Stimulated activated CD4-positive, alpha-beta T cell treated with anti-CD3 and anti-CD28 coated beads, Interleukin-2, amount 100 ng/mL, for 4 hours (primary cell): ENCODE measurements at places on chromosomes 3 and 15.

DNA sequence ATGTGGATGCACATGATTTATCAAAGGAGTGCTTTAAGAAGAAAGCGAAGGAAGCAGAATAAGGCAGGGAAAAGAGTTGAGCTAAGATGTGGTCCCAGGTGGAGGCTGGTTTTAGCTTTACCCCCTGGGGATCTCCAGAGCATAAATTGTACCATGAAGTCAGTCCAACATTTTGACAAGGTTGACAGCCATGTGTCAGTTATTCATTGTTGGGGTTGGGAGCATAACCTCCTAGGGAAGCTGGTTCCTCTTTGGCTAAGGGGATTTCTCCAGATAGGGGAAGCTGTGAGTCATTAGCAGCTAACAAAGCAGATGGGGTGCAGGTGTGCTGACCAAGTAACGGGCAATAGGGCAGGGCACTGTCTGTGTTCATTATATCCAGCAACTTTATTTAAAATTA is 123.7 kb upstream of the IGSF10 start:
- DNase-seq = no peak

DNA sequence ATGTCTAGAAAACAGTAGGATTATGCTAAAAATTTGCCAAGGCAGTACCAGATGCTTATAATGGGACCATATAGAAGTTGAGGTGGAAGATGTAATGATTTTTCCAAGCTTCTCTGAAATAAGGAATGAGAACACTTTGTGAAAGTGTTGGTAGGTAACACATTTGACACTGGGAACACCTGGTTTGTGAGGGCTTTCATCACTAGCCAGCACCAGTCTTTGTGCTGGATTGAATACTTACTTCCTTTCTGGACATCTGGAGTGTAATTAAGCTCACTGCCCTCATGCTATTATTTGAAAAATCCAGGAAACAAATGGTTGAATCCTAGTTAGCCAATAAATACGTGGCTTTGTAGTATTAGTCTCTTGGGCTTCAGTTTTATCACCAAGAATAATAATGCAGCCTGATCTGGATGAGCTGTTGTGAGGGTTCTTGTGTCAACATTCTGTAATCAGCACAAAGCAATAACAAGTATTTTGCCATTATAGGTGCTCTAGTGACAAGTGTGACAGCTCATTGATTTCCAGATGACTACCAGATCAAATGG is 12.9 kb downstream of the CCDC80 start:
- no peak for DNase-seq

- no peak for DNase-seq
These were observed 150.5 kb downstream of the SHQ1 start for GRCh38 chr3:72697717-72698116.

DNA sequence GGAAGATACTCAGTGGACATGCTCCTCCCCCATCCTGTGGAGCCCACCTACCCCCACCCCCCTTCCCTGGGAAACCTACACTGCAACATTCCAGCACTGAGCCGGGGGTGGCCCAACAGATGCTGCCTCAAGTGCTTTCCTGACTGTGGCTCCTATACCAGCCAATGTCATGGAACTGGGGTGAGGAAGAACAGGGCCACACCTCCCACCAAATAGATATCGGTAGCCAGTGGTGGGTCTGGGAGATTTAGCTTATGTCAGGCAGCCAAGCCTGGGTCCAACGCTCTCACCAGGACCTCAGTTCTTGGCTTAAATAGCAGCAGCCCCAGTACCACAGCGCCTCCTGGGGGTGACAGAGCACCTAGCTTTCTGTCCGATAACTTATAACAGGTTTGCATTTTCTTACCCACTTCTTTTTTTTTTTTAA is 30.3 kb downstream of the CDC25A start:
- peak; percentile 17 for DNase-seq

DNA sequence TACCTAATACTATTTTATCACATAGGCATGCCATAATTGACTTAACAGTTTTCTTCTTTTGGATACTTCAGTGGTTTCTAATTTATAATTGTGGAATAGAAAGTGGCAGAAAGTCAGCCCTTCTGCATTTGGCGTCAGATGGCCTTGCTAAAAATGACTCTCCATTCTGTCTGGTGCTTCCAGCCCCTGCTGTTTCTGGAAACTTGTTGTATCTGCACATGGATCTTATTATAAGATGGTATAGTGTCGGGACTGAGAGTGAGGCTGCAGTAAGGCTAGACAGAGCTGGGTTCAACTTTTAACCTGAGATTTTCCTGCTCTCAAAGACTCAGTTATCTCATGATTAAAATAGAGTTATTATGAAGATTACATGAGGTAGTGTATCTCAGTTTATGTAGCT is 74.8 kb upstream of the WDR72 start:
- no peak for DNase-seq

DNA sequence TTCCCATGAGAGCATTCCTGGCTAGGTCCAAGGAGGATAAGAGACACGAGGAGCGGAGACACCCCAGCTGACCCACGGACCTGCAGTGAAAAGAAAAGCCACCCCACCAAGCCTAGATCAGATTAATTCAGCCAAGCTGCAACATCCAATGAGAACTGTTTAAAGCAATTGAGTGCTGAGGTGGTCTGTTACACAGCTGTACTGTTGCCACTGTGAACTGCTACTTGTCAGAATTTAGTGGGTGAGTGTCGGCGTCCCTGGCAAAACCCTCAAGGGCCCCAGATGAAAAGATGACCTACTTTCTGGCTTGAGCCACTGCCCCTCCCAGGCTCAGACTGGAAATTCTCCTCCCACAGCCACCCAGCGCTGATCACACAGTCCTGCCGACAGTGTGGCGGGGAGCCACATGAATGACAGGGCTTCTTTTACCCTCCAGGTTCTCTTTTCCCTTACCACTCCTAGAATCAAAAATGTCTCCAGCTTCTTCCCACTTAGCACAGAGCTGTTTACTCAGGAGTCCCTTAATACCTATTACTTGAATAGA is 26.4 kb upstream of the KBTBD12 start:
- DNase-seq = no peak

- no peak for DNase-seq
These were observed 62.5 kb upstream of the EPHB3 start for GRCh38 chr3:184498986-184499606.

- DNase-seq = no peak
These were observed 103.4 kb downstream of the IL20RB start for GRCh38 chr3:137061186-137061585.

GRCh38 chr3:99191186-99191585 is 289.7 kb upstream of the DCBLD2 start:
- no peak for DNase-seq

DNA sequence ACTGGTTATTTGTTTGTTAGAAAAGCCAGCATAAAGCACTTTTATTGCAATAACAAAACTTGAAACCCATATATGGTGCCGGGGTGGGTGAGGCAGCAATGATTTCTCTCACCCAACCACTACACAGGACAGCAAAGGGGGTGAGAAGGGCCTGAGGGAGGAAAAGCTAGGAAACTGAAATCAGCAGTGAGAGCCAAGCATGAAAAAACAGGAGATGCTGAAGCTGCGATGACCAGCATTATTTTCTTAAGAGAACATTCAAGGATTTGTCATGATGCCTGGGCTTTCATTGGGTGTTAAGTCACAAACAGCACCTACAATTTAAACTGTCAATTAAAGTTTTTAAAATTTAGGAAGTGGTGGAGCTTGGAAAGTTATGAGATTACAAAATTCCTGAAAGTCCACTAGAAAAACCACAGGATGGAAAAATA is 11.9 kb upstream of the TM4SF4 start:
- DNase-seq = no peak

- DNase-seq = no peak
These were observed 107.7 kb upstream of the RAD18 start for GRCh38 chr3:9070961-9071360.

GRCh38 chr3:139797724-139798343 is 120.1 kb upstream of the NMNAT3 start:
- no peak for DNase-seq

DNA sequence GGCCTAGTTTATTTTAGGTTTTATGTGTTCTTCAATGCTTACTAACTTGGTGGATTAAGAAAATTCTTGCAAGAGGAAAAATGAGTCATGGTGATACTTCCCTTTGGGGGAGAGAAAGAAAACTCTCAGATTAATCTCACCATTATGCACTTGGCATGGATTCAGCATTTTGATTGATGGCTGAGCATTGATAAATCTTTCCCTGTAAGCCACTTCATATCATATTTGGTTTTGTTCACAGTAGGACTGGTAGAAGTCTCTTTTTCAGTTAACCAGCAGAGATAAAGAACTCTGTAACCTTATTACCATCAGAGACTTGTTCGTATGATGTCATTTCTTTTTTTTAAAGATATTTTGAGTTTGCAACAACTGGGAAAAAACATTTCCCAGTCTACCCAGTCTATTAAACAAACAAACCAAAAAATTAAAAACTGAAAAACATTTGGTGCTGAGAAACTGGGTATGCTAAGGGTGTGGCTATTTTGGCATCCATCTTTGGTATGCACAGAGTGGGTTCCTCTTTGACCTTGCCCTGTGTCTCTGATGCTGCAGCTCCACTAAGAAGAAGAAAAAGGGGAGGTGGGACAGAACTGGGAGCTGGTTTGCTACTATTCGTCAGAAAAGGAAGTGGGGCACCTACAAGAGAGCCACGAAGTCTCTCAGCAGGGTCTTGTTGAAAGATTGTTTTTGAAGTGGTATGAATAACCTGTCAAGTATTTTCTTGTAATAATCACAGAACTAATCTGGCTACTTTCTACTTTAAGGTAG is 17.2 kb downstream of the TMOD3 start:
- no peak for DNase-seq

GRCh38 chr3:108208831-108209230 is 13.4 kb downstream of the IFT57 start:
- DNase-seq = no peak

DNA sequence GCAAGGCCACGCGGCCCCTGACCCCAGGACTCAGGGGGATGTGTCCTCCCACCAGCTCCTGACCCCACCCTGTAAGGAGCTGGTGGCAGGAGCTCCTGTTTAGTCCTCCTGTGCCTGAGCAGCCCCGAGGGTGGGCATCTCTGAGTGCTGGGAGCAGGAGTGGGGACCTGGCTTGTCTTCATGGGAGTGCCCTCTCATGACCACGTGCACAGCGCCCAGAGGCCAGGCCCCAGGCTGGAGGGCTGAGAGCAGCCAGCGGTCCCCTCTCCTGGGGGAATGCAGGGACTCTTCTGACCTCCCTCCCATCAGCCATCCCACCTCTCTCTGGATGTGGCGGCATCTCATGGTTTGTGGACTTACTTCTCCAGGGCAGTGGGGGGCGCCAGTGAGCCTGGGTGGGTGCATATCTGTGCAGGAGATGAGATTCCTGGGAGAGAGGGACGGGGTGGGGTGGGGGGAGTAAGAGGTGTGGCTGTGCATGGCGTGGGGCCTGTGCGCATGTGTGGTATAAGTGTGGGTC is 205.6 kb downstream of the TBC1D2B start:
- DNase-seq = no peak

DNA sequence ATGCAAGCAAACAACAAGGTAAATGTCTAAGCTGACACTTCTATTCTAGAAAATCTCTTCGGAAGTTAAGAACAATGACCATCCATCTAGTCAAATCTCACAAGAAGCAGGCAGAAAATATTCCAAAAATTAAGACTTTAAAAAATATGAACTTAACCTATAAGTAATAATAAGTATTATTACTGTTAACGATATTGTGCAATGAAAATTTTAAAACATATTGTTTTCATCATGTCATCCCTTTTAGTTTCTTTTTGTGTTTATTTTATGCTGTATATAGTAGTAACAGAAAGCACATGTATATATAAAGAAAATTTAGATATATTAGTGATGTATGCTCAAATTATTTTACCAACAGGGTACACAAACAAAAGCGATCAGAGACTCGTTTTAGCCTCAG is 4.1 kb downstream of the HDGFL3 start:
- no peak for DNase-seq

DNA sequence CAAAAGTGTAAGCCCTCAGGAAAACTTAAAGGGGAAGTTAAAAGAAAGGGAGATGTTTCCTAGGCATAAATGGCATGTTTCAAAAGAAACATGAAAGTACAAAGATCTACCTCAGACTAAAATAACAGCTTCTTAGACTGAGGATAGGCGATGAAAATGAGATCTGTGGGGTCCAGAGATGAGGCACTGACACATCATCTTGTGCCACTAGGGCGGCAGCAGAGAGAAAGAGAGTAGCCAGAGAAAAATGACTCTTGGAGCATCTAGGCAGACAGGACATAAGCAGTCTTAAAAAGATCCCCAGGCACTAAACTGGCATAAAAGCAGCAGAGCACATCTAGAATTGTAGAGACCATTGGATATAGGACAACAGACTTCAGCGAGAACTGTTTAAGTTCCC is 42.5 kb upstream of the RFX7 start:
- no peak for DNase-seq

GRCh38 chr3:174538151-174538550 is 321.0 kb upstream of the NAALADL2 start:
- no peak for DNase-seq

GRCh38 chr3:23996095-23996524 is 51.0 kb downstream of the NR1D2 start:
- DNase-seq = no peak

DNA sequence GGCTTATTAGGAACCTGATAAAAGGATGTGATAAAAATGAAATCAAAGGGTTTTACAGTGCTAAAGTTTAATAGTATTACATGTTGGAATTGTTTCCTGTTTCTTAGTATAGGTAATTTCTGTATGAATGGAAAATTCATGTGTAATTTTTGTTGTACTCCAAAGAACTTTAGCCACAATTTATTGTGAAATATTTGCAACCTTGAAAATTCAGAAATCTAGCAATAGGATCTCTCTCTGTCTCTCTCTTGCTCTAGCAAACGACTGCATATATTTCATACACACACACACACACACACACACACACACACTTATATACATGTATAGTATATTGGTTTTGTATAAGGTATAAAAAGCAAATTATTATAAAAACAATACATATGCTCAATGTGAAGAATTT is 59.6 kb downstream of the PIAS1 start:
- DNase-seq = no peak

DNA sequence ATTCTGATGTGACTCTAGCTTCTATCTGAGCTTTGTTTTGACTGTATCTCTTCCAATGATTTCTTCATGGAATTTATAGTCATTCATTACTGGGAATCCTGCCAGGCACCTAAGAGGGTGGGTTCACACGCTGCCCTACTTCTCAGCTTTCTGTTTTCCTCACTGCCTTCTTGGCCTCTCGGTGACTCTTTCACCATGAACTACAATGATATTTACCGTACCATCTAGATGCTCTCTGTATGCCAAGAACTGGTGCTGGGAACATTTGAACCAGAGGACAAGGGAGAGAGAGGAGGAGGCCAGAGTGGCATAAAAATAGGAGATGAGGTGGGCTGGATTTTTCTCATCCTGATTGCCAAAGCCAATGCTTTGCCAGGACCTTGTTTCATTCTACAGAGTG is 280.0 kb upstream of the P2RY1 start:
- DNase-seq = no peak
